ENCODE measurements at places on chromosomes 11 and 22.

DNA sequence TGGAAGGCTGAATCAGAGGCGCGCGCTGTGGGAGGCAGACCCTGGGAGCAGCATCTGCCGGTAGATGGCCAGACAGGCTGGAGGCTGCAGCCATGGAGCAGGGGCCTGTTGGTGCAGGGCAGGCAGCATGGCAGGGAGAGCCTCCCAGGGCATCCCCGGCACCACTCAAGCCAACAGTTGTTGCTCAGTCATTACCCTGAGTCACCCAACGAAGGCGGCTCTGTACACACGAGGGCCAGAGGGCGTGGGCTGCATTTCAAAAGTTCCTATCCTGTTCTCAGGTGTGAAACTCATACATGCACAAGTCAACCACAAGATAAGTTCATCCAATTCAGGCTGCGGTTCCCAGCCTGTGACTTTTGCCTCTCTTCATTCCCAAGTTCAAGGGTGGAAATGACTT is 2.6 kb downstream of the ANO1 start:
- DNase-seq: no peak

DNA sequence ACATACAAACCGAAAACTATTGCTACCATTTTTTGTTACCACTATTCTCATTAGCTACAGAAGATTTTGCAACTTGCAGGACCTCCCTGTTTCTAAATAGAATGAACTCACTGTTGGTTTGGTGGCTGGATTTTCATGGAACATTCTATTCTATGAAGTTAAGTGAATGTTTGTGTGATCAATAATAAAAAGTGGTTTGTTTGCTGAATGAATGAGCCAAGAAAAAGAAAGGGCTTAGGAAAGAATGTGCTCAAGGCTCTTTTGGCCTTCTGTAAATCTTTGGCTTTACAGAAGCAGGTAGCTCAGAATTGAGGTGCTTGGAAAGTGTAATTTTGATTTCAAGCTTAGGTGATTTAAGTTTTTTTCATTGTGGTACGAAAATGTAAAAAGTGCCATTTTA is 5.9 kb upstream of the SCGB1D2 start:
- DNase-seq: no peak

DNA sequence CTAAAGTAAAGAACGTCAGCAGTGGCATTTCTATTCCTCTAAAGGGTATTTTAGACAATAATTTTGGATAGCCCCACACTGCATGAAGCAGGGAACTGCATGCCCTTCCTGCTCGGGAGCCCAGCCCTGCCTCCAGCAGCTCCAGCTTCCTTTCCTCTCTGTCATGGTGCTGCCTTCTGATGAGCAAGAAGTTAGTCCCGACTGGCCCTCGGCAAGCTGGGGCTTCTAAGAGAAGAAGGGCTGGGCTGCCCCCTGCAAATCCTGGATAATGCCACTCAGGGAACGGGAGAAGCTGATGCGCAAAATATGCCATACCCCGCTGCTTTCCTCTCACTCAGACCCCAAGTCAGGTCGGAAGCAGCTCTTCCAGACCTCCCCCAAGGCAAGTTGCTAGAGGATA is 296.4 kb downstream of the ETS1 start:
- DNase-seq: no peak

DNA sequence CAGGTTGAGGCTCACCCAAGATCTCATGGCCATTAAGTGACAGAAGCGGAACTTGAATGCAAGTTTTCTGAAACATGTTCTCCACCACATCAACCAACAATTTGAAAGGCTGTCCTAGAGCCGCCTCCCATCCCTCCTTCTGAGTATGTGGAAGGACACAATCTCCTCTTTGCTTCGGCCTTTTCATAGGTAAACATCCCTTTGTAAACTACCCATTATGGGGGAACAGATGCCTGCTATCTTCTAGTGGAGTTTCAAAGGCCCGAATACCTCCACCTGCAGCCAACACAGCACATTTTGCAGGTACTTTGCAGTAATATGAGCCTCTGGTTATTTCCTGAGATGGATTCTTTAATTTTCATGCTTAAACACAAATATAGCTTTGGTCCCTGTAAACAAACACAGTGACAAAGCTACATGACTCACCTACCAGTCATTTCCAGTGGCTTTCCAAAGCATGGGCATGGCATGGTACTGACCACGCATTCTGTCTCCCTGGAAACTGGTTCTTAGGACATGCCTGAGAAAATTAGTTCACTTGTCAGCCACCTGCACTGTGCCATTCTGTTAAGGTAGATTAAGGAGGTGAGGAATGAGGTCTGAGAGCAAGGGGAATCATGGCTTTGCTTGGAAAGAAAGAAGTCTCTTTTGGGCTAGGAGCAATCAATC is 60.2 kb downstream of the EHF start:
- peak; percentile 83 for DNase-seq

GRCh38 chr11:134469627-134470026 is 57.6 kb upstream of the B3GAT1 start:
- no peak for DNase-seq
